ENCODE measurements at places on chromosomes 11 and 22.

DNA sequence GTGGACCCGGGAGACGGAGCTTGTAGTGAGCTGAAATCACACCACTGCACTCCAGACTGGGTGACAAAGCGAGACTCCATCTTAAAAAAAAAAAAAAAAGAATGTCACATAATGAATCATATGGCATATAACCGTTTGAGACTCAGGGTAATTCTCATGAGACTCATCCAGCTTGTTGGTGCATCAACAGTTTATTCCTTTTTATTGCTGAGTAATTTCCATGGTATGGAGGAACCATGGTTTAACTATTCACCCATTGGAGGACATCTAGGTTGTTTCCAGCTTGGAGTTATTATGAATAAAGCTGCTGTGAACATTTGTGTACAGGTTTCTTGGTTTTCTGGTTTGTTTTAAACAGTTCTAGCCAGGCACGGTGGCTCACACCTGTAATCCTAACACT lies 25.3 kb downstream of the PPARA start:
- no peak for DNase-seq

GRCh38 chr11:106608677-106609076 lies 409.6 kb downstream of the GUCY1A2 start:
- DNase-seq: no peak

DNA sequence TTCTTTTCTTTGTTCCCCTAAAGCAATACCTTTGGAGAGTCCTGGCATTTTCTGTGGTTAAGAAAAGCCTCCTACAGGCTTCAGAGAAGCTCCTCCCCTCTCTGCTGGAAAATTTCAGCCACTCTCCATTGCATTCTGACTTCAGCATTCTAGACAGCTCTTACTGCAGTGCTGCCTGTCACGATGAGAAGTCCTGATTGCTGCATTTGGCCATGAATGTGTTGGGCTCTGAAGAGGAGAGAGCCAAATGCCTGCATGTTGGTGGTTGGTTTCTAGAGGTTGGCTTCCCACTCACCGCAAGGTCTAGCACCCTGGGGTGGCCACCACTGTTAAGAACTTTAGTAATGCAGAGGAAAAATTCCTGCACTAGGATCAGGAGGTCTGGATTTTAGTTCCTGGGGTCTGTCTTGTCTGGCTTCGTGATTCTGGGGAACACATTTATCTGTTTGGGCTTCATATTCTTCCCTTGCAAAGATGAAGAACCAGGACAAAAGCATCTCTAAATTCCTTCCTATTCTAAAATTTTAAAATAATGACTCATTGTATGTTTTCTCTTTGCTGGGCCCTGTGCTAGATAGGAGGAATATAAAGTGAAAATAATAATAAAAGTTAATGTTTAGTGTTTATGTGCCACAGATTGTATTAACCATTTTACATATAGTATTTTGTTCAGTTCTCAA lies 38.1 kb downstream of the COA4 start:
- DNase-seq: no peak

DNA sequence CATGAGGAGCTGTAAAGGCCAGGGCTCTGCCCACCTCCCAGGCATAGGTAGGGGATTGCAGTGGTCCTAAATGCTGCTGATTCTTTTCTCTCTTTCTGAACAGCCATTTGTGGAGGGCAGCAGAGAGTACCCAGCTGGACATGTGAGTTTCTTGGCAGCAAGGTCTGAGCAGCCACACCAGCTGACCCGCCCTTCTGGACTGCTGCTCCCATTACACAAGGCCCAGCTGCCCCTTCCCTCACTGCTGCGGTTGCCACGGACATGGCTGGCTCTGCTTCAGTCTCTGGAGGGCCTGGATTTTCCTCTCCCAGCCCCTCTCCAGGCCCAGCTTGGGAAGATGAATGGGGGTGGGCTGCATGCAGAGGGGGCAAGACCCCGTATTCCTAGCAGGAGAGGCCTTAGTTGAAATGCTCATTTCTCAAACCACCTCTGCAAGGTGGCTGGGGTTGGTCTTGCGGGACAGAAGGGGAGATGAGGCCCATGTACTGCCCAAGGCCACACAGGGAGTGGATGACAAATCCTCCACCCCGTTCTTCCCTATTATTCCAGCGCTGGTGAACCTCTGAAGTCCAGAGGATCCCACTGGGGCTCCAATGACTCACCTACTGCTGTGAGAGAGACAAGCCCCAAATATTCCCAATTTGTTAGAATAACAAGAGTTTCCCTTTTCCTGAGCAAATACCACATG lies 4.6 kb downstream of the LGALS12 start:
- no peak for DNase-seq

GRCh38 chr11:87187930-87188329 lies 150.2 kb downstream of the TMEM135 start:
- no peak for DNase-seq

DNA sequence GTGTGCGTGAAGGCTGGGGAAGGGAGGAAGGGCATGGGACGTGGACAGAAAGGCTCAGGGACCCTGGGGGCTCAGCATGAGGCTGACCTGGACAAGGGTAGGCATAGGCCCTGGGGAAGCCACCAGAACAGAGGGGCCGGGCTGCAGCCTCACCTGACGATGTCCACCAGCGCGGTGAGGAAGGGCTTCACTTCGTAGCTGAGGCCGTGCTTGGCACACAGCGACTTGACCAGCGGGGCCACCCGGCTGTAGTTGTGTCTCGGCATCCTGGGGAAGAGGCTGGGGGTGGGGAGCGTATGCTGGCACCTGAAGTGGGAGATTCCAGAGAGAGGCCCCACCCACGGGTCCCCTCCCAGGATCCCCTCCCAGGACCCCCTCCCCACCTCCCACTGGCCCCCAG lies 15.6 kb downstream of the FADS3 start:
- no peak for DNase-seq

GRCh38 chr11:62333768-62334167 lies 3.5 kb upstream of the ASRGL1 start:
- no peak for DNase-seq

DNA sequence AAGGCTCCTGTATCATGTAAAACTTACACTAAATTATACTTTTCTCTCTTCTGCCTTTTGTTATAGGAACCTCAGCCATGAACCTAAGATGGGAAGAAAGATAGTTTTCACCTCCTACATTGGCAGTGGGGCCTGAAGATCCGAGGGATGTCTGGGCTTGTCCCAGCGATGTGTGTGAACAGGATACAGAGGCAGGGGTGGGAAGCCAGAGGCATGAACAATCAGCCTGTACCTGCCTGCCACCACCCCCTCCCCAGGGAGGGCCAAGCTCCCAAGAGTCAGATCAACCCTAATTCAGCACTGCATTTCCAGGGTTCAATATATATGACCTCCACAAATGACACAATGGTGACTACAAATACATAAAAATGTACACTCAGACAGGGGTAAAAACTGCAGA lies 9.4 kb downstream of the KIAA0930 start:
- DNase-seq: no peak

GRCh38 chr11:69896250-69896649 lies 77.0 kb upstream of the FGF3 start:
- DNase-seq: no peak

GRCh38 chr11:36577859-36578258 lies 10.1 kb downstream of the RAG1 start:
- no peak for DNase-seq

GRCh38 chr11:126956635-126957034 lies 43.9 kb downstream of the KIRREL3 start:
- no peak for DNase-seq

GRCh38 chr11:130429120-130429681 lies 792 bp upstream of the ADAMTS8 start:
- no peak for DNase-seq

GRCh38 chr11:64608046-64608445 lies 17.0 kb downstream of the SLC22A12 start:
- no peak for DNase-seq

DNA sequence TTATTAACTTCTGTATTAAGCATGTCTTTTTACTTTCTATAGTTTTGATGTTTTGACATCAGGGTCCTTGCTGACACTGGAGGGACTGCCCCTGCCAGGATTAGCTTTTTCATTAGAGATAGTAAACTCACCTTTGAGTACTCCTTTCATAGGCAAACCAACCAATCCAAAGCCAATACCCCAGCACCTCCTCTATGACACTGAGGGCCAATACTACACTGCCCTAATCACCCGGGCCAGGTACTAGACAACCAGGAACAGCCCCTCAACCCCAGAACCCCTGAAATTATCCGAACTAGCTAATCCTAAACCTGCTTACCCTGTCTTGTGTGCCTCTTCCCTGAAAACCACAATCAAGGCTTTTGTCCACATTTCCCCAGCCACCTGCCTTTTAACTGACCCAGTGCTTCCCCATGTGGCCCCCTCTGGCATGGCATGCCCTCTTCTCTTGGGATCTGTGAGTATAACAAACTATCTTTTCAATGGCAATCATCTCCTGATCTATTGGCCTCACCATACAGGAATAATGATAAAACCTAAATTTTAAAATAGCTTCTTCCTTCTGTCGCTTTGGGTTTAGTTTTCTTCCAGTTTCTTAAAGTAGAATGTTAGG lies 31.2 kb downstream of the RAB6A start:
- no peak for DNase-seq

All from CD4-positive, alpha-beta T cell treated with Interferon gamma for 1 hour (primary cell).